ENCODE measurements at places on chromosomes 12 and 14.

DNA sequence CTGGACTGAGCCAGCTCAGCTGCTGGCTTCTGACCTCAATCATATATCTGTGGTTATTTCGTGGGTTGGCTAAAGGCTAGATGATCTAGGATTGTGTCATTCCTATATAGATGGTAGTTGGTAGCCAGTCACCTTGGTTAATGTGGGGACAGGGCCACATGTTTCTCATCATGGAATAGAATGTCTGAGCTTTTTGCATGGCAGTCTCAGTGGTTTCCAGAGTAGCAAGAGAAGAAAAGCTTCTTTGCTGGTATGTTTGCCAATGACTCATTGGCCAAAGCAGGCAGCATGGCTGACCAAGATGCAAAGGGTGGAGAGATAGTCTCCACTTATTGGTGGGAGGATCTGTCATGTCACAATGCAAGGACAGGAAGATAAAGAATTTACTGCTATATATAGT lies 746.4 kb upstream of the FLRT2 start:
- peak; percentile 4 for DNase-seq

GRCh38 chr14:90671382-90672234 lies 144.6 kb downstream of the TTC7B start:
- DNase-seq: no peak

GRCh38 chr12:54215989-54216796 lies 27.4 kb upstream of the SMUG1 start:
- DNase-seq: no peak

GRCh38 chr12:82898441-82898840 lies 211.7 kb downstream of the TMTC2 start:
- DNase-seq: no peak

DNA sequence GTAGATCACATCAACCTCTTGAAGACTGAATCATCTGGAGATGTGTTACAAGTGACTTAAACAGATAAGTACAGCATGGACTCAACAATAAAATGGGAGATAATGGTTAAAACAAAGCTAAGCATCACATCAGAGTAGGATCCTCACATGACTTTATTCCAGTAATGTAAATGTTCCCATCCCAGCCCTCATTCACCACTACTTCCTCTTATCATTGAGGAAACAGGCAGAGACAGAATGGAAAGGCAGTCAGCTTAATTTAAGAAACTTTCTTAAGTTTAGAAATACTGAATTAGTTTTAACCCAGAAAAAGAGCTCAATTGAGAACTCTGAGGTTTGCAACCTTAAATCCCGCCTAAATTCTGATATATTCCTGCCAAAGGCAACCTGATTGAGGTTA lies 1.2 kb upstream of the ALG10 start:
- DNase-seq: no peak

DNA sequence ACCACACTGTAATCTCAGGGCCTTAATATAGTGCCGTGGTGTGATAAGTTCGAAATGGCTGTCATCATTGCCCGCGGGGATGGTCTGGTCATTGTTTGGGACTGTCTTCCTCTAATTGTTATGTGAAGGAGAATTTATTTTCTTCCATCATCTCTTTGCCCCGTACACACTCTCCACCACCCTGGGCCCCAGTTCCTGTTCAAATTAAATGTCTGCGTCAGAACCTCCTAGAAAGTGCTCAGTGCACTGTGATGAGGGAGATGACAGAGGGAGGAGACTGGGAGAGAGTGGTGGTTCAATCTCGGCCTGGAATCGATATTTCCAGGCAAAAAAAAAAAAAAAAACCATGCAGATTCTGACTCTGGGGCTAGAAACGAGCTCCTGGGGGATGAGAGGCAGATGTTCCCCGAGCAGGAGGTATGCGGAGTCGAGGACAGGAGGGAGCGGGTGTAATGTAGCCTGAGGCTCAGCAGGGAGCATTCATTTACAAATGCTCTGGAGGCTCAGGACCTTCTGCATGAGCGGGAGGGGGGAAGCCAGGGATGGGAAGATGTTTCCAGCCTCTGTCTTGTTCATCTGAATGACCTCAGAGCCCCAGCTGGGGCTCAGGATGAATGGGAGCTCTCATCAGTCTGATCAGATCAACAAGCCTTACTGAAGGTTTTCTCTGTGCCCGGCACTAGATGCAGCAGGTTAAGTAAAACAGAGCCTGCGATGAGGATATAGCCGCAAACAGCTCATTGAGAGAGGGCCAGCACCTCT lies 219.5 kb downstream of the TBX5 start:
- DNase-seq: no peak

- DNase-seq: no peak
Observed at GRCh38 chr14:101584055-101584859, 23.0 kb downstream of the DIO3 start.

DNA sequence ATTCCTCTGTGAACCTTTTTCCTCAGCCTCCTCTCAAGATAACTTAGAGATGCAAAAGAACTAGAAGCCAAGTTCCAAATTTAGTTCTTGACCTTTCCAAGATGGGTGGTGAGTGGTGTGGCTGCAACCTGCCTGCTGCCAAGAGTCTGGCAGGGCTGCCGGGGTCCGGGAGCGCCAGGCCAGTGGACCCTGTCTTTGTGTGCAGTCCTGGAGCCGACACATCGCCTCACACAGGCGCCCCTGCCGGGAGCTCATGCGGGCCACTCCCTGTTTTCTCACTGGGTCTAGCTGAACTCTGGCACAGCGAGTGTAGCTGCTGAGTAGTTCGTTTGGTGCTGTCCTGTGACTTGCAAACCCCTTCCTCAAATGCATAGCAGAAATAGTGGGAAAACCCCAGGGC lies 84.9 kb downstream of the CACNA1C start:
- DNase-seq: no peak

DNA sequence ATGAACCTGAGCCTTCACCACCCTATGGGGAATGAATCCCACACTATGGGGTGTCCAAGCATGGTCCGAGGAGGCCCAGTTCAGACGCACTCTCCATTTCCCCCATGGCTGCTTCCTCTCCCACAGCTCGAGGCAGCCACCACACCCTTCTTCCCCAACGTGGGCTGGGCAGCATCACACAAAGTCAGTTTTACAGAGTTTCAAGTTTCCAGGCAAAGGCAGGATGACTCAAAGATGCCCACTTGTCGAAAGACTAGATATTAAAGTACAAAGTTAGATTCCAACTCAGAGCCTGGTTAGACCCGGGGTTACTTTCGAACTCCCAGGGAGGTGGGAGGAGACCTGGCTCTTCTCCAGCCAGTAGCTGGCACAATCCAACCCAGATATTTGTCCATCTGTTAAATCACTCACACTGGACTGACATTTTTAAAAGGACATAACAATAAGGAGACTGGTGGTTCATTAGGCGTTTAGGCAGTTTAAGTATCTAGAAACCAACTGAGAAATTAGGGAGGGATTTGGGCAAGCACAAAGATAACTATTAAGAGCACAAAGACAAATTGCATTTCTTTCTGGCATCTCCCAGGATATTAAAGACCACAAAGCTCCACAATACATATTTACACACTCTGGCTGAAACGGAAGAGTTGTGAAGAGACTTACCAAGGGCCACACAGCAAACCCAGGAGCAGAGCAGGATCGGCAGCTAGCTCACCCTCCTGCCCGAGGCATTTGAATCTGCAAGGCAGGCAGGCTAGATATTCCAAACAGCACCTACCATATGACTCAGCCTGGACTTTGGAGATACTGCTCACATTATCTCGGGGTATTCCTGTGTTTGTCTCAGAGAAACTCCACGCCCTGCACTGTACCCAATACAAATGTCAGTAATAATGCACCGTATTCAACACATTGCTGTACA lies 34.8 kb downstream of the TMCC3 start:
- DNase-seq: peak; percentile 36

- DNase-seq: no peak
Observed at GRCh38 chr12:116628450-116628793, 69.2 kb downstream of the MAP1LC3B2 start.

GRCh38 chr14:82999802-83000201 lies 1466.1 kb upstream of the SEL1L start:
- DNase-seq: no peak

- no peak for DNase-seq
Observed at GRCh38 chr14:69600304-69600891, 11.0 kb upstream of the SUSD6 start.

DNA sequence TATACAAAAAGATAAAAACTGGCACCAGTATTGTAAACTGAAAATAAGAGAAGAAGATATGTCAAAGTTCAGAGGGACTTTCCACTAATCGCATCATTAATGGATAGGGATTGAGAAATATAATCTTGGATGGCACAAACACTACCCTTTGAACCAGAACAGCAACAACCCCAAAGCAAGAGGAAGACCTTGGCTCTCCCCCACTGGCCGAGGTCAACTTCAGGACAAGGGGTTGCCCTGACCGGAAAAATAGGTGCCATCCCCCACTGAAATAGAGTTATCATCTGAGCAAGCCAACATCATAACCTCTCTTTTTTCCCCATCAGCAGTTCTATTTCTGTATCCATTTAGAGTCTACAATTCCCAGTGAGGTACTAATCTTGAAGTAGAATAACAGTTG lies 72.4 kb upstream of the PCED1B start:
- DNase-seq: no peak

DNA sequence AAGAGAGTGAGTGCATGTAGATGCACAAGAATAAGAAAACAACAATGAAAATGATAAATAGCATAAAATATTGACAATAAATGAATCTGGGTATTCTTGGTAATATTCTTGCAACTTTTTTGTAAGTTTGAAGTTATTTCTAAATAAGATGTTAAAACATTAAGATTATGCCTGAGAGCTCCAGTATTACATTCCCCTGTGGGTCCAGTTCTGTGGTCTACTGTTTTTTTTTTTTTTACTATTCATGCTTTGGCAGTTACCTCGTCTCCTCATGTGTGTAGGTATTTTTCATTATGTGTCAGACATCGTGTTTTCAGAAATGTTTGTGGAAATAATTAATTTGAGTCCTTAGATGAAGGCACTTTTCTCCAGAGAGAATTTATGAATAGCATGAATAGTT lies 386.2 kb downstream of the AACS start:
- DNase-seq: no peak

All from H4 (cell line).